ENCODE measurements at places on chromosomes 3 and 15.

DNA sequence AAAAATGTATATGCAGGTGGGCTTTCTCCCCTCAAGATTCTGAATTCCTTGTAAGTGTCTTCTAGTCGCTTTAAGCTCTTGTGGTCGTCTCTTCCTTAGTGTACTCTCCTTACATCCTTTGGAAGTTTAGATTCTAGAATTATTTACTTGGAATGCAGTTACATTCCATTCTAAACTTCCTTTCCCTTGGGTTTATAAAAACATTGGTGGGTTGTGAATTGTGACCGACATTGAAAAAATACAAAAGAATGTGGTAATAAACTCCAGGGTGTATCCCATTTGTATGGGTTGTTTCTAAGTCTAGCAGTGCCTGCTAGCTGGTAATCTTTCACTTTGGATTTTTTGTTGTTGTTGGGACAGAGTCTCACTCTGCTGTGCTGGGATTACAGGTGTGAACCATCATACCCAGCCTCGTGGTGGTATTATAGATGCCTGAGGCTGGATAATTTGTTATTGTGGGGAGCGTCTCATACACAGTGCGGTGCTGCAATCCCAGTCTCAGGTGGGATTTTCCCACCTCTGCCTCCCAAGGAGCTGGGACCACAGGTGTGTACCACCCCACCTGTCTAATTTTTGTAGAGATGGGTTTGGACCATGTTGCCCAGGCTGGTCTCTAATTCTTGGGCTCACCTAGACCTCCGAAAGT is 9.1 kb downstream of the CHD2 start:
- DNase-seq, result no peak

GRCh38 chr15:73927003-73927475 is 777 bp downstream of the LOXL1 start:
- no peak for DNase-seq

DNA sequence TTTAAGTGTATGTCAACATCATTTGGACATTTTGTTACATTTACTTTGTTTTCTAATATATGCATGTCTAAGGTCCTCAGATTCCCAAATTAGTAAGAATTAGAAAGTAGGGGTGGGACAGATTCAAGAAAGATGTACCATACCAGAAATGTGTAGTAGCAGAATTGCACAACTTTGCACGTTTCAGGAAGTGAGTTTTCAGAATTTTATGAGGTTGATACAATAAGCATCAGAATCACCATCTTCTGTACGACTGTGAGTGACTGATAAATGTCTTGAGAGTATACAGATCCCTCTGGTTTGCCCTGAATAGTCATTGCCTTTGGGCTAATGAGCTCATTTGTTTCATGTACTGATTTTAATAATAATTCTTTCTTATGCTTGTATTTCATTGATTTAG is 9.3 kb downstream of the ARIH2 start:
- DNase-seq, result no peak

GRCh38 chr3:54897028-54897711 is 30.7 kb downstream of the LRTM1 start:
- no peak for DNase-seq

GRCh38 chr3:18112674-18113375 is 312.3 kb downstream of the SATB1 start:
- DNase-seq, result no peak

Measured in stimulated activated CD8-positive, alpha-beta memory T cell treated with anti-CD3 and anti-CD28 coated beads, Interleukin-4, amount 100 ng/mL, for 1 hour (primary cell).